AG04449 (cell line): ENCODE measurements at places on chromosomes 5 and 9.

GRCh38 chr9:114688379-114688778 lies 6.4 kb upstream of the TEX48 start:
- no peak for DNase-seq

- DNase-seq = no peak
These were observed 673.0 kb downstream of the ELAVL2 start for GRCh38 chr9:23153058-23153457.

- no peak for DNase-seq
These were observed 49.5 kb upstream of the ALDH1B1 start for GRCh38 chr9:38343037-38343436.

- no peak for DNase-seq
These were observed 2059.1 kb upstream of the CDH6 start for GRCh38 chr5:29134418-29134817.

DNA sequence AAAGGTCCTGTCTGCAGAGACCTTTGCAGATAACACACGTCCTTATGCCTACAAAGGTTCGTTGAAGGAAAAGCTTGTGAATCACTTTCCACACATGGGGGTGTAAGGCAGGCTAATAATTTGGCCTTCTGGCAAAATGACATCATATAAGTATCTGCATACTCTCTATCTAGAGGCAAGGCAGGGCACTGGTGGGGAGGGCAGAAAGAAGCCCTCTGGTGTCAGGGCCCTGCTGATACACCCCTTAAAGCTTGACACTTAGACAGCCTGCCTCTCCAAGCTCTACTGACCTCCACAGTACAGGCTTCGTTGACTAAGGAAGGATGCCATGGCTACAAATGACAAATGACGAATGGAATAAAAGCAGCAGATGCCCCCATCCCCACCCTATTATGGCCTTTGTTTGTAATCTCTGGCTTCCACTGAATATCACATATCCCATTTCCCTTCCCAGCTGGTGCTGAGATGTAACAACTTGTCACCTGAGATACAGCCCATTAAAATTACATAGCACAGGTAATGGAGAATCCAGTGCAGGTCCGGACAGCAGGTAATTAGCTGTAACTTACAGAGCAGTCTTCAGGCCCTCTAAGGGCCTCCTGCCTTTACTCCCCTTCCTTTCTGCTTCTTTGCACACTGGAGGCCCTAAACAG lies 76.9 kb upstream of the IFNK start:
- DNase-seq = no peak

- DNase-seq = no peak
These were observed 84.5 kb upstream of the FREM1 start for GRCh38 chr9:14994738-14995137.

DNA sequence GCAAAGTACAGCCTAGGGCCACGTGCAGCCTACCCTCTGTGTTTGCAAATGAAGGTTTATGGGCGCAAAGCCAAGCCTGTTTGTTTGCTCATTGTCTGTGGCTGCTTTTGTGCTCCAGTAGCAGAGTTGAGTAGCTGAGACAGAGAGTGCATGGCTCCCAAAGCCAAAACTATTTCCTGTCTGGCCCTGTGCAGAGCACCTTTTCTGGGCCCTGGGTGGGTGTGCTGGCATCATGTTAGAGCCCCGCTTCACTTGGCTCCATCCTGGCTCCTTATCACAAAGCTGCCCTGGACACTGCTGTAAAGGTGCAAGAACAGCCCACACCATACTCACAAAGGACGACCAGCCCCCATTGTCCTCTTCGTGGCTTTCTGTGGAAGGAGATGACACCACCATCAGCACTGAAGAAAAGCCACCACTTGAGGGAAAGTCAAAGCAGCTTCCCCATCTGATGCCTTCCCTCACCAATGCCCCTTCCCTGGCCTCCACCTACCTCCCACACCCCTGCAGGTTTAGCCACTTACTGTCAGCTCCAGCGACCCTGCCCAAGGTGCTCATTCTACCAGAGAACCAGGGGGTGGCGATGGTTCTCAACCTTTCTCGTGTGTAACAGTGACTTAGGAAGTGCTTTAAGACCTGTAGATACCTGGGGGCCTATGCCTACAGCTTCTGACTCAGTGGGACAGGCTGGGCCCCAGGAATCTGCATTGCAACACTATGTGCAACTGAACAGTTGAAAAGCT lies 23.4 kb downstream of the LCP2 start:
- no peak for DNase-seq

GRCh38 chr5:76612942-76613341 lies 10.3 kb downstream of the F2RL2 start:
- no peak for DNase-seq

- peak; percentile 62 for DNase-seq
These were observed 456.7 kb downstream of the TLE4 start for GRCh38 chr9:80028501-80028900.

DNA sequence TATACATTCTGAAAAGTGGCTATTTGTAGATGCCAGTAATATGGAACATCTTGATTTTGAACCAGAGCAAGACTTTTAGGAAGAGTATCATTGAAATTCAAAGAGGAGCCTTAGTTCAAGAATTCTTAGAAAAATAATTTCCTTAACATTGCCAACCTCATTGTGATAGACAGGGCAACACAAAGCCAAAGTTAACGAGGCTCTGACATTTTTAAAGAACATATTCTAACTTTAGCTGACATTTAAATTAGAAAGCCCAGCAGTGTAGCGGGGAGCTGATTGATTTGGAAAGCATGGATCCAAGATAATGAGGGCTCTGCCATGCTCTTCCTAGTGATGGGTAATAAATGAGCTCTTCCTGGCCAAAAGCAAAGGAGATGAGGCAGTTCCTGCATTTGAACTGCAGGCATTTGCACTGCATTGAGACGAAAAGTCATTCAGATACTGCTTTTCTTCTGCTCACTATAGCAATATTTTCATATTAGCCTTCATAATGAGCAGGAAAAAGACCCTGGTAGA lies 325.0 kb downstream of the ARHGEF28 start:
- no peak for DNase-seq

GRCh38 chr5:123186771-123187170 lies 97.7 kb downstream of the PRDM6 start:
- no peak for DNase-seq

GRCh38 chr5:37037840-37038239 lies 161.3 kb downstream of the NIPBL start:
- no peak for DNase-seq
